Type B pancreatic cell (in vitro differentiated cells): ENCODE measurements at places on chromosomes 5 and 9.
A peak's percentile ranks its signal among the peaks of the same experiment; 100 is the strongest.

DNA sequence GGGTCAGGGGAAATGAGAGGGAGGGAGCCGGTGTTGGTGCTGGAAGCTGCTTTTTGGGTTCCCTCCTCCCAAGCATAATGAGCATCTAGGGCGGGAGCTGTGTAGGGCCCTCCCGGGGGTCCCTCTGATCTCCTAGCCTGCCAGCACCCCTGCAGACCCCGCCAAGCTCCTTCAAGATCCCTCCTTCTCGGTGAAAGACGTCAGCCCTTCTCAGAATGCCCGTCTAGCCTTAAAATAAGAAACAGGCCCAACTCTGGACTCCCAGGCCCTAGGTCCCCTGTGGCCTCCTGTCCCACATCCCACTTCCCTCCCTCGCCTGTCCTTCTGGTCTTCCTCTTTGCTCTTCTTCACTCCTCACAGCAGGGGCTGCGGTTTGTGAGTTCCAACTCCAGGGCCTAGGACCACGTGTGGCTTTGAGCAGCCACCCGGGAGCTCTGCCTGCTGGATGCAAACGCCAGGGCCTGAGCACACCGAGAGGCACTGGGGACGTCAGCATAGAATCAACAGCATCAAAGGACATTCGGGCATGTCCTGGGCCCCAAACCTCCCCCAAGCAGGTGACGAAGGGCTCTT lies 8.8 kb upstream of the SCGB3A1 start:
- peak; percentile 59 for DNase-seq

GRCh38 chr5:88518131-88519016 lies 249.7 kb upstream of the TMEM161B start:
- no peak for DNase-seq

GRCh38 chr5:10475931-10476676 lies 34.4 kb downstream of the ROPN1L start:
- no peak for DNase-seq

GRCh38 chr9:89011683-89012082 lies 20.4 kb downstream of the S1PR3 start:
- no peak for DNase-seq

GRCh38 chr5:175452166-175452565 lies 8.2 kb upstream of the DRD1 start:
- DNase-seq = no peak

GRCh38 chr5:158406884-158407823 lies 548.2 kb upstream of the CLINT1 start:
- DNase-seq = no peak

DNA sequence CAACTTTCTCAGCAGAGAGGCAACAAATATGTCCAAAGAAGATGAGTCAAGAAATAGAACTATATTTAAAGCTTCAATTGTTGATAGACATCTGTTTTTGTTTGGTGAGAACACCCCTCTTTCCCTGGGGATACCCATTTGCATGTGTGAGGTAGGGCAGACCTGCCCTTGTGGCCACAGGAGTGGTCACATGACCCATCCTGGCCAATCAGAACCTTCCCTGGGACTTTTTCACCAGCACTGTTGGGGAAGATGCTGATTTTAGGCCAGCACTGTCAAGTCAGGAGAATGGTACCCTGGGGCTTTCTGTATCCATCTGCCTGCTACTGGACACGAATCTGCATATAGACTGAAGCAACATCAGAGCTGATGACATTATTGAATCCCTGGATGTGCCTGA lies 211.2 kb downstream of the CDK5RAP2 start:
- no peak for DNase-seq

- no peak for DNase-seq
These were observed 1587.6 kb upstream of the C9orf72 start for GRCh38 chr9:29160763-29161353.

DNA sequence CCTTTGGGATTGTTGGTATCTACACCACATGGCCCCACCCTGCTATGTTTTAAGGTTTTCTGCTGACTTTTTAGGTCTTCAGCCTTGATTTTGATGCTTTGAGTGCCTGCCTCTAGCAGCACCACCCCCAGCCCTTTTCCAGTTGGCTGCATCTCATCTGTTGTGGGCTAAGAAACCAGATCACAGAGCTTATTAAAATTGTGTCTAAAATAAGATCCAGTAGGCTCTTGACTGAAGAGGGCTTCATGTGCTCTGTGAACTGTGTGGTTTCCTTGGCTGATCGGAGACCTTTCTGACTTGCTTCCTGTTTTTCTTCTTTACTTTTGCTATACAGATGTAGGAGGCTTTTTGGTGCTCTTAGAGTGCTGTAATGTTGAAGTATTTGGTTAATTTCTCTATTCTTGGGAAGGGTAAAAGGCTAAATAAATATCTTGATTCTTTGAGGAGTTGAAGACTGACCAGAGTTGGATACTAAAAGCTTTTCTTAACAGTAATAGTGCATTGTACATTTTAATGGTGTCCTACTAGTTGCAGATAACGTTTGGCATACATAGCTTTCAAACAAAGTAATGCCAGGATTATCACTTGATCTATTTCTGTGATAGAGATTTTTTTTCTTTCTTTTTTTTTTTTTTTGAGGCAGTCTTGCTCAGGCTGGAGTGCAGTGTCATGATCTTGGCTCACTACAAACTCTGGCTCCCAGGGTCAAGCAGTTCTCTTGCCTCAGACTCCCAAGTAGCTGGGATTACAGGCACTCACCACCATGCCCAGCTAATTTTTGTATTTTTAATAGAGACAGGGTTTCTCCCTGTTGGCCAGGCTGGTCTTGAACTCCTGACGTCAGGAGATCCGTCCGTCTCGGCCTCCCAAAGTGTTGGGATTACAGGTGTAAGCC lies 4.5 kb downstream of the UBE2D2 start:
- DNase-seq = no peak

DNA sequence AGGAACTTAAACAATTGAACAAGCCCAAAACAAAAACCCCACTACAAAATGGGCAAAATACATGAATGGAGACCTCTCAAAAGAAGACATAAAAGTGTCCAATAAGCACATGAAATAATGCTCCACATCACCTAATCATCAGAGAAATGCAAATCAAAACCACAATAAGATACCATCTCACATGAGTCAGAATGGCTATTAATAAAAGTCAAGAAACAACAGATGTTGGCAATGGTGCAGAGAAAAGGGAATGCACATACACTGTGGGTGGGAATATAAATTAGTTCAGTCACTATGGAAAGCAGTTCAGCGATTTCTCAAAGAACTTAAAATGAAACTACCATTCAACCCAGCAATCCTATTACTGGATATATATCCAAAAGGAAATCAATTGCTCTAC lies 337.4 kb upstream of the GRIA1 start:
- no peak for DNase-seq

- no peak for DNase-seq
These were observed 4.0 kb upstream of the SEPTIN8 start for GRCh38 chr5:132781029-132781428.

GRCh38 chr9:70402213-70402612 lies 12.2 kb downstream of the KLF9 start:
- no peak for DNase-seq

- DNase-seq = no peak
These were observed 335.9 kb downstream of the SEMA5A start for GRCh38 chr5:9209846-9210492.

- DNase-seq = no peak
These were observed 17.7 kb downstream of the RALGDS start for GRCh38 chr9:133103183-133103986.

DNA sequence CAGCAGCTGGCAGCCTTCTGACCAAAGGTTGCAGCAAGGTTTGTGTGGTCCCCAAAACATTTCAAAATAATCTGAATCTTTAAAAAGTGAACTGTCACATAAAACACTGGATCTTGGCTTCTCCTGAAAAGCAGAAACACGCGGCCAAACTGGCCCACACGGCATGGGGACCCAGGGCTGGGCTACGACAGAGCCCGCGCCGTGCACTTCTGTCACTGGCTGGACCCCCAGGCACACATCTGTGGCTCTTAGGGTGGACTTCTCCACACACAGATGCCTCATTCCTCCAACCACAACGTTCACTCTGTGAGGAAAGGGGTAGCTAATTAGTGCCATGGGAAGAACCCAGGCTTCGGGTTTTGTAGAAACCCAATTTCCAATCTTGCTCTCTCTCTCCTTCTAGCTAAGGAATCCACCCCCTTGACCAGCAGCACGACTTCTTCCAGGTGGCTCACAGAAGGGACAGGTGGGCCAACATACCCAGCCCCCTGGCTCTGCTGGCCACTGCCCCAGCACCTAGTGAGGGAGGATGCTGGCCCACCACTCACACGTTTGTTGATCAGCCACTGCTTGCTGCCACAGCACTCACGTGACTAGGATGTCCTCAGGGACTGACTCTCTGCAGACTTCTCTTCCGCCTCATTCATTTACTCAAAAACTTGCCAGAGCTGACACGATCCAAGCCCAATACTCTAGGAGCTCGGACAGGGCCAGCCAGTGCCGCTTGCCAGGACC lies 17.9 kb downstream of the LMAN2 start:
- no peak for DNase-seq

- DNase-seq = no peak
These were observed 1.3 kb downstream of the SPTAN1 start for GRCh38 chr9:128553728-128554127.

DNA sequence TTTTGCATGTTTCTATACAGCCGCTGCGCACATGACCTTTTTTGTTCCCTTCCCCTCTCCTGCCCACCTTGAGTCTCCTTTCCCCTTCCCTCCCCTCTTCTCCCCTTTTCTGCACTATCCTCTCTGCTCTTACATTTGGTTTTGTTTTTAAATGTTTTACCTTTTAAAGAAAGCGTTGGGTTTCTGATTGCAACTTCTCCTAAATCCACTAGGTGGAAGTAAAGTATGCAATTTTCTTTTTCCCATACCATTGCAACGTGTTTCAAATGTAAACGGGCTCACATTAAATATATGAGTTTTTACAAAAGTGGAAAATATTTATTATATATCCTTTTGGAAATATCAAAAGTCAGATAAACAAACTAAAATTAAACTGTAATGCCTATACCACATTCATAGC lies 500.9 kb downstream of the DIRAS2 start:
- no peak for DNase-seq

GRCh38 chr5:131536211-131536826 lies 98.7 kb downstream of the RAPGEF6 start:
- DNase-seq = no peak

DNA sequence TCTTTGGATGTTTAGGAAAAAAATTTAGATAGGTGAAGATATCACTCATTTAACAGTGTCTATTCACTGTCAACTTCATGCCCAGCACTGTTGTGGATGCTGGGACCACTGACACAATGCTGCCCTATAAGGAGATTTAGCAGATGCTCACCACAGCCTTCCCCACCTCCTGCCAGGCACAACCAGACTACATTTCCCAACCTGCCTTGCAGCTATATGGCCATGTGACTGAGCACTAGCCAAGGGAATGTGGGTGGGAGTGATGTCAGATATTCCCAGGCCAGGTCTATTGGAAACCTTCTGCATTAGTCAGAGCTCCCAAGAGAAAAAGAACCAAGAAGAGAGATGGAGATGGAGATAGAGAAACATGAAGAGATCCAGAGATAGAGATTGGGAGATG lies 302.6 kb upstream of the TAS2R1 start:
- DNase-seq = no peak

DNA sequence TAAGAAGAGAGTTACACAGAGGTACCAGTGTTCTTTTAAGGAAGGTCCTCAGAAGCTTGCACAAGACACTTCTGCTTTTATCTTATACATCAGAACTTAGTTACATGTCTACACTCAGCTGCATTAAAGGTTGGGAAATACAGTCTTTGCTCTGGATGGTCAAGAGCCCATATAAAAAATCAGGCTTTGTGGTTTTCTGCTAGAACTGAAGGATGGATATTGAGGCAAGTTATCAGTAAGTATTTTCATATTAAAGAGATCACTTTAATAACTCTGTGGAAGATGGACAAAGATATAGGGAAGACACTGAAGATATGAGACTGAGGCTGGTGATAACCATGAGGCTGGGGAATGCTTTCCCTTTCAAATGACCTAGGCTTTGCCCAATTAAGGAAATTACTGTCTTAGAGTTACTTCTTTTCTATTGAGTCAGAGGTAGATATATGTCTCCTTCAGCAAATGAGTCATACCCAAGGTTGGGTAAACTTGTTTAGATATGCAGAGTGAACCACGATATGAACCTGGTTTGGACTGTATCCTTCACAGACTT lies 87.0 kb upstream of the TNC start:
- no peak for DNase-seq

DNA sequence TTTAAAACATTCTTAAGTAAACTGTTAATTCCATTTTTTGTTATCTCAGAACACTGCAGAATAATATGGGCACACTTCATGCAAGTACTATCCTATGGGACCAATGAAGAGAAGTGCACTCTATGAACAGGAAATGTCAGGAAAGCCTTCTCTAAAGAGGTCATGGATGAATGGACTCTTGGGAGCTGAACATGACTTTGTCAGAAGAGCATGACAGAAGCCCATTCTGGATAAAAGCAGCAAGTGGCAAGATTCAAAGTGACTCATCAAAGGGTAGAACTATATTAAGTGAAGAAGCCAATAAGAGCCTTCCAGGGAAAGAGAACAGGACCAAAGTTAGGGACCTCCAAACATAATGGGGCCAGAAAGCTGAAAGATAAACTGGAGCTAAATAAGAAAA lies 94.0 kb downstream of the RAPGEF6 start:
- no peak for DNase-seq

DNA sequence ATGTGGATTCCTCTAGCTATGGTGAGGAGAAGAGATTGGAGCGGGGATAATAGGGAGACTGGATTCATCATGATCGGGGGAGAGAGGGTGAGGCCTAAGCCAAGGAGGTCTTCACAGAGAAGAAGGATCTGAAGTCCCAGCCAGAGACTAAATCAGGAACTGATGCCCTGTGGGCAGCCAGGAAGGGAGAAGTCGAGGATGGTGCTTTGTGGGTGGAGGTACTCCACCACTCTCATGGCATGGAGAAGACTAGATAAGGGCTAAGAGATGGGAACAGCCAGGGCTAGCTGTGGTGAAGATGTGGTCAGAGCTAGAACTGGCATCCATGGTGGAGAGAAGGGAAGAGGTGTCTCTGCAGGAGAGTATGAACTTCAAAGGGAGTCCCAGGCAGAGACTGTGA lies 3.0 kb upstream of the RGS14 start:
- DNase-seq = no peak

DNA sequence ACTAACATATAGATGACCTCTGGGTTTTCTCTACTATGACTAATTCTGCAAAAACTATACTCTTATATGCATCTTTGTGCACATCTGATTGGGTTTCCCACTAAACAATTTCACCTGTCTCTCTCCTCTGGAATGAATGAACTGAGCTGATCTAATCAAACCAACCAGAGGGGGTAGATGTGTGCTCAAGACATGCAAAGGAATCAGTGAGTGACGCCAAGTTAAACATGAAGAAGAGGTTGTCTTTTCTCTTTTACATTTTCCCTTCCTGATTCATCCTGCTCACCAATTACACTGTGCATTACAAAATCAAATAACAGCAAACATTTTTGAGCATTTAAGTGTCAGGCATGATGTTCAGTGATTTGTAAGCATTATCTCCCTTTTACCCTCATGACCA lies 29.6 kb upstream of the GRXCR2 start:
- no peak for DNase-seq
